Smooth muscle cell of bladder (primary cell): ENCODE measurements at places on chromosomes 7 and 10. TPM values are rescaled to one million over a fixed set of nuclear protein-coding genes. Genes with fewer than 3 reads are reported as not detected.

The HNRNPF gene
- 188 and 252 TPM in 2 replicates for total RNA-seq

The MBL2 gene
- total RNA-seq: not detected in 2 replicates

The TFEC gene
- under 0.01 TPM in 2 replicates for total RNA-seq

The CYP3A7 gene
- total RNA-seq: 0.14 and 0.46 TPM in 2 replicates

The LRRN3 gene
- total RNA-seq: 0.85 and 2.1 TPM in 2 replicates

The MRPL32 gene
- total RNA-seq: 59.8 and 63.1 TPM in 2 replicates

The ERVW-1 gene
- 0.09 TPM in 1 of 2 replicates, not detected in the other for total RNA-seq

The CALCR gene
- total RNA-seq: not detected in 2 replicates

The OR9A4 gene
- not detected in 2 replicates for total RNA-seq

The PDK4 gene
- 13.1 and 16.2 TPM in 2 replicates for total RNA-seq

The OR9A2 gene
- not detected in 2 replicates for total RNA-seq

The CYP2C19 gene
- total RNA-seq: not detected in 2 replicates

The AKR1E2 gene
- total RNA-seq: 6.5 and 13.9 TPM in 2 replicates

The NMT2 gene
- total RNA-seq: 32.3 and 44.6 TPM in 2 replicates

The NUDT13 gene
- total RNA-seq: 0.55 and 1.4 TPM in 2 replicates

The TMEM176A gene
- 1.1 and 70.8 TPM in 2 replicates for total RNA-seq

The HYAL4 gene
- total RNA-seq: not detected in 2 replicates

The GPR37 gene
- 3.3 and 3.8 TPM in 2 replicates for total RNA-seq

The GTPBP10 gene
- total RNA-seq: 12.5 and 12.7 TPM in 2 replicates

The YAE1 gene
- 34.8 and 36.7 TPM in 2 replicates for total RNA-seq

The KCNH2 gene
- 0.83 and 1.7 TPM in 2 replicates for total RNA-seq

The CNPY1 gene
- not detected in 2 replicates for total RNA-seq

The PDZD7 gene
- 0.28 and 1.1 TPM in 2 replicates for total RNA-seq

The NACAD gene
- total RNA-seq: 0.71 and 0.83 TPM in 2 replicates

The TUBGCP2 gene
- 53.9 and 61.8 TPM in 2 replicates for total RNA-seq

The DIP2C gene
- total RNA-seq: 8.4 and 15.3 TPM in 2 replicates

The MSS51 gene
- total RNA-seq: 0.85 and 1.2 TPM in 2 replicates

The PIK3CG gene
- total RNA-seq: 0.09 and 0.28 TPM in 2 replicates

The TDRD1 gene
- total RNA-seq: under 0.01 and 0.83 TPM in 2 replicates

The SLC26A4 gene
- total RNA-seq: 0.28 and 0.65 TPM in 2 replicates

The RNLS gene
- 8.0 and 8.6 TPM in 2 replicates for total RNA-seq

The LRRD1 gene
- total RNA-seq: 0.14 TPM in 1 of 2 replicates, not detected in the other

The TEX47 gene
- total RNA-seq: not detected in 2 replicates

The AOAH gene
- total RNA-seq: not detected in 2 replicates

The EEF1AKMT2 gene
- total RNA-seq: 17.6 and 19.9 TPM in 2 replicates

The PPP1R17 gene
- not detected in 2 replicates for total RNA-seq

The MCM10 gene
- total RNA-seq: 1.00 and 1.2 TPM in 2 replicates

The FAM25G gene
- not detected in 2 replicates for total RNA-seq

The RAB11FIP2 gene
- 11.5 and 14.1 TPM in 2 replicates for total RNA-seq

The CCDC3 gene
- 0.18 and 1.3 TPM in 2 replicates for total RNA-seq

The TNS3 gene
- total RNA-seq: 81.2 and 150 TPM in 2 replicates

The COMTD1 gene
- total RNA-seq: 5.5 and 7.4 TPM in 2 replicates

The DCLRE1A gene
- 3.5 and 4.8 TPM in 2 replicates for total RNA-seq

The CWF19L1 gene
- 20.3 and 21.4 TPM in 2 replicates for total RNA-seq

The FXYD4 gene
- not detected in 2 replicates for total RNA-seq

The WEE2 gene
- not detected in 2 replicates for total RNA-seq

The FZD8 gene
- total RNA-seq: 7.0 and 23.1 TPM in 2 replicates

The FAM185A gene
- 7.8 and 8.1 TPM in 2 replicates for total RNA-seq

The CPA4 gene
- total RNA-seq: 25.9 and 83.2 TPM in 2 replicates

The ARMC3 gene
- not detected in 2 replicates for total RNA-seq

The TMEM178B gene
- total RNA-seq: under 0.01 and 0.09 TPM in 2 replicates

The GLRX3 gene
- total RNA-seq: 51.6 and 62.3 TPM in 2 replicates

The PLAC9 gene
- 12.3 and 18.9 TPM in 2 replicates for total RNA-seq

The NPY4R2 gene
- total RNA-seq: 0.28 TPM in 2 replicates
